GM23248 (cell line): ENCODE measurements at places on chromosomes 11 and 22. TPM values are rescaled to one million over a fixed set of nuclear protein-coding genes. Genes with fewer than 3 reads are reported as not detected.

- peak; percentile 89 for DNase-seq
These were observed 26.1 kb upstream of the EED start for GRCh38 chr11:86218125-86219084.

GRCh38 chr11:103035216-103035615, 56.7 kb downstream of the DCUN1D5 start:
- no peak for DNase-seq

DNA sequence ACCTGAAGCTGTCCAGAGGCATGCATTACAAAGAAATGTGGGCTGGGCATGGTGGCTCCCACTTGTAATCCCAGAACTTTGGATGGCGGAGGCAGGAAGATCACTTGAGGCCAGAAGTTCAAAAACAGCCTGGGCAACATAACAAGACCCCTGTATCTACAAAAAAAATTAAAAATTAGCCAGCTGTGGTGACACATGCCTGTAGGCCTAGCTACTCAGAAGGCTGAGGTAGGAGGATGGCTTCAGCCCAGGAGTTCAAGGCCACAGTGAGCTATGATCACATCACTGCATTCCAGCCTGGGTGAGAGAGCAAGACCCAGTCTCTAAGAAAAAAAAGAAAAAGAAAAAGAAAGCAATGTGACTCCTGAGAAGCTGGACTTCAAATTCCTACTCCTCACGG, 138.5 kb upstream of the HSD17B12 start:
- peak; percentile 53 for DNase-seq

DNA sequence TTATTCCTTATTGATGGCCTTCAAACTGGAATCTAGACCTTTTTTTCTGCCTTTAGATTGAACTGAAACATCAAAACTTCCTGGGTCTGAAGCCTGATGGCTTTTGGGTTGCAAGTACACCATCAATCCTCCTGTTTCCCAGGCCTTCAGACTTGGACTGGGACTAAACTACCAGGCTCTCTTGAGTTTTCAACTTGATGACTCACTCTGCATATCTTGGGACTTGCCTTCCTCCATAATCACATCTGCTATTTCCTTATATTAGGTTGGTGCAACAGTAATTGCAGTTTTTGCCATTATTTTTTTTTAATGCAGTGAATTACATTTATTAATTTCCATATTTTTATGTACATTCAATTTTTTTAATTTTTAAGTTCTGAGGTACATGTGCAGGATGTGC, 7.0 kb downstream of the OR51B5 start:
- DNase-seq = peak; percentile 26

DNA sequence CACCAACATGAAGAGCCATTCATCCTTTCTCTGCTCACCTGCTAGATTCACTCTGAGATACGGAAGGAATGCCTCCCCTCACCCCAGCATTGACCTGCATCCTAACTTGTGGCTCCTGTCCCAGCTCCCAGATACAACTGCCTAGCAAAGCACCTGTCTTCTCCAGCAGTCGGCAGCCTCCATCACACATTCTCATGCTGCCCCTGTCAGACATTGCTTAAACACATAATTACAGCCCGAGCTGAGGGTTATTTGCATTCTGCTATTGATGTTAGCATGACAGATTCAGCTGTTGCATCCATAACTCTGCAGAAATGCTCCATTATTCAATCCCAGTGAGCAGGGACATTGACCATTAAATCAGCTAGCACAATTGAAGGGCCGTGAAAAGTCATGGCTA, 184.4 kb upstream of the NARS2 start:
- no peak for DNase-seq

DNA sequence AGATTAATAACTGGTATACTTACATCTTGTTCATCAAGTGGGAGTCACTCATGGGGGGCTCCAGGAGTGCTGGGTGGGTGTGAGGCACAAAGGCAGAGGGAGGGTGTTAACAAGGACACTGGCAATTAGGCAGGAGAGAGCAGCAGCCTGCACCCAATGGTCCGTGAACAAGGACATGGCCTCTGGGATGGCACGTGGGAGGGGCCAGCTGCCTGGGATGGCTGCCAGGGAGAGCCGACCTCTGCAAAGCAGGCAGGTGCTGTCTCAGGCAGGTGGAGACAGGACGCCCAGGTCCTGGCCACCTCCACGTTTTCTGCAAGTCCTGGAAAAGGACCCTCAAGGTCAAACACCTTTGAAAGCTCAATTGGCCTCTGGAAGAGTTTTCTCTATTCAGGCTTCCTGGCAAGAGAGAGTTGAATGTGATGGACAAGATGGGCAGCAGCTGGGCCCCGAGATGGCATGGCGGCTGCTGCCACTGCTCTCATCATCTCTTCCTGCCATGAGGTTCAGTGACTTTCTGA, 257.1 kb downstream of the BUD13 start:
- no peak for DNase-seq

DNA sequence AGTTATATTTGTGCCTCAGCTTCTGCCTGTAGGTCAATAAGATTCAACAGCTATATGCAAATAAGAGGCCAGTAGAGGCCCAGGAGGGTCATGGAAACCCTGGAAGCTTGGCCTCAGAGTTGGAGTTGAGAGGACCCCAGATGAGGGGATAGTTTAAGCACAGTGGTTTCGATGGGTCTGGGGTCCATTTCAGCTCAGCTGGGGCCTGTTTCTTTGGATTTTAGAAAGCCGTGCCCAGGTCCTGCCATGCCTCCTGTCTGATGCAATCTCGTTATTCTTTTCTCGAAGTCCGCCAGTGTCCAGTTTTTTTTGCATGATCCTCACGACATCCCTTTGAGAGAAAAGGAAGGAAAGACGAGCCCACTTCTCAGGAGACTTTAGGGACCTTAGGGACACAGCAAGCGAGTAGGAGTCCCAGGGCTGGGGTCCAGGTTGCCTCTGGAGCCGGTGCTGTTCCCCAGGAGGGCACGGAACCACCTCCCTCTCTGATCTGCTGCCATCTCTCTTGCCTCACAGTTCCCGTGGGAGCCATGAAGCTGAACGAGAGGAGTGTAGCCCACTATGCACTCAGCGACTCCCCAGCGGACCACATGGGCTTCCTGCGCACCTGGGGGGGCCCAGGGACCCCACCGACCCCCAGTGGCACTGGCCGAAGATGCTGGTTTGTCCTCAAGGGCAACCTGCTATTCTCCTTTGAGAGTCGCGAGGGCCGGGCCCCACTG, 2.6 kb upstream of the SMDT1 start:
- DNase-seq = no peak

- DNase-seq = peak; percentile 58
These were observed at the start of gene BSX for GRCh38 chr11:122981388-122982264. BSX (minus strand) TSS chr11:122981834; CDS start chr11:122981671, 163 bp downstream.

DNA sequence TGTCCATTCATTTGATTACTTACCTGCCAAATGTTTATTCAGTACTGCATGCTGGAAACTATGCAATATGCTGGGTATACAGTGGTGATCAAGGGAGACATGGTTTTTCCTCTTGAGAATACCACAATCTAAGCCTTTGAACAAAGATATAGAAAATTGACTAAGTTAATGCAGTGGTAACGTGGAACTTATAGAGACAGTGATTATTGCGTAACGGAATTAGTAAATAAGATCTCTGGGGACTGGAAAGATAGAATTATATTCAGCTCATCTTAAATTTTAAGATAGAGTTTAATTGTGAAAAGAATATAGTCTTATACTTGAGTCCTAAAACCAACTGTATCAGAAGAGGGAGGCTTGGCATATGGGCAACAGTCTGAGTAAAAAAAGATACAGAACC, 129.5 kb downstream of the UVRAG start:
- no peak for DNase-seq

- no peak for DNase-seq
These were observed 459.1 kb downstream of the MIAT start for GRCh38 chr22:27116312-27117086.

GRCh38 chr11:133934599-133935550, 21.9 kb downstream of the IGSF9B start:
- DNase-seq = peak; percentile 81

DNA sequence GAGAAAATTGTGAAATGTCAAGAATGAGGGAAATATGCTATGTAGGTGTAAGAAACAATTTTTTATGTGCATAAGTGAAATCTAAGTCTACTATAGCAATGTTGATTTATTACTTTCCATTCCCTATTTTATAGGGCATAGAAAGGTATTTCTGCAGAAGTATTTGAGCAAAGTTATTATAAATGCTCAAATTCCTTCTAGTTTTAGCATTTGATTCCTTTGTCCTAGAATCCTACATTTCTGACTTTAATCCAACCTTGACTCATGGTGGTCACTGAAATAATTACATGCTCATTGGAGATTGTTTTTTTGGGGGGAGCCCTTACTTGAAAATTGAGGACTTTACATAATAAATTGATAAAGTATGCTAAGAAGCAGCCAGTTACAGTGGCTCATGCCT, 716.6 kb upstream of the LUZP2 start:
- DNase-seq = no peak

DNA sequence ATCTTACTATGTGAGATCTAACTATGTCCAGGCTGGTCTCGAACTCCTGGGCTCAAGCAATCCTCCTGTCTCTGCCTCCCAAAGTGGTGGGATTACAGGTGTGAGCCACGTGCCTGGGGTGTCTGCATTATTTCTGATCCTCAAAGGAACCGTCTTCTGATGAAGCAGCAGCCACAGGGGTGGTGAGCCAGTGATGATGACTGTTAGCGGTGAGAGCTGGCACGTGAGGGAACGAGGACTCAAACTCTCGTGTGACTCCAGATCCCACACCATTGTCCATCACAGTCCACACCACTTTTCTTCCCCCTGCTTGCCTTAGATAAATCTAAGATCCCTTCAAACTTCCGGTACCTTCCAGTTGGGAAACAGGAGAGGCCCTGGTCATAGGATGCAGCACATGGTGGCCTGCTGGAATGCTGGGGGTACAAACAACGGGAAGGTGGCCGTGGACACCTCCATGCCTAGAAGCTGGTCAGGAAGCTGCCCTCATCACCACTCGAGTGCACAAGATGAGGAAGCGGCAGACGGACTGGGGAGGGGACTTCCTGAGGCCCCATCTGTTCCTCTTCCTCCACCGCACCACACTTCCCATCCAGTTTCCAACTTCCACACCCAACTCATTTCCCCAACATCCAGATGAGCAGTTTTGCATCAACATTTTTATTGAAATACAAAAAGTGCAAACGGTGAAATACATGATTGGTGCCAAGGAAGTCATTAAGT, 23.8 kb downstream of the ARHGAP1 start:
- DNase-seq = no peak

- DNase-seq = no peak
These were observed 37.4 kb downstream of the SMIM38 start for GRCh38 chr11:69193151-69193550.

DNA sequence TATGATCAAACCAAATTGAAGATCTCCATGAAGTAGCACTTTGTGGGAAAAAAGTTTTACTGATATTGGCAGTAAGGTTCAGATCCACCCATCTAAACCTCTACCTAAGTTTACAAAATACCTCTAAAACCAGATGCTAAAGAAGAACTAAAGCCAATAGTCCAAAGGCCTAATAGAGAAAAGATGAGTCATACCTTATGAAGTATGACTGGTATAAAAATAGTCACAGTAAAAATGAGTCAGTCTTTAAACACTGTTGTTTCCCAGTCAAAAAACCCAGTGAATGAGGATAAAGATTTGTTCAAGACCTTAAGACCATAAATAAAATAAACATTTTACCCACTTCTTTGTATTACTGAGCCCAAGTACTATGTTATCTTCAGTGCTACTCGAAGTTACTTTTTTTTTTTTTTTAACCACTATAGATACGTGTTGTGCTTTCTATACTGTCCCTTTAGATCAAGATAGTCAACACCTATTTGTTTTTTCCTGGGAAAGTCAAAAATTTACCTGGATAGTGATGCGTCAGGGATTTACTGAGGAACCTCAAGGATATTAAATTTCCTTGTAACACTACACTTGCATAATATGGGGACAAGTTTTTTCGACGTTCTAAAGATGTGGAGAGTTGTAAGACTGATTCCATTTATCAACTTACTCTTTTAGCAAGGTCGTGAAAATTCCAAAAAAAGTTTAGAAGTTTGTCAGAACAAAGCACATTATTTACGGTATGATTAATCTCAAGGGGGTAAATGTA, 87.3 kb downstream of the CCDC73 start:
- DNase-seq = peak; percentile 85

DNA sequence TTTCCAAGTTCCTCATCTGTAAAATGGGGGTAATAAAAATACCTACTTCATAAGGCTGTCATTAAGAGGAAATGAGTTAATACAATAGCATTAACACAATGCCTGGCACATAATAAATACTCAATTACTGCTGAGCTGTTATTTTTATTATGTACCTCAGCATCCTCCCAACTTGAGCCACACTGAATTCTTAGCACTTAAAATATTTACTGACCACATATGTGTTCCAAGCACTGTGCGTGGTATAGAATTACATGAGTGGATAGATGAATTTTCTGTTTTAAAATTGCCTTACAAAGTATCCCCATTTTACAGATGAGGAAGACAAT, 139.0 kb upstream of the TIMP3 start:
- DNase-seq = no peak

DNA sequence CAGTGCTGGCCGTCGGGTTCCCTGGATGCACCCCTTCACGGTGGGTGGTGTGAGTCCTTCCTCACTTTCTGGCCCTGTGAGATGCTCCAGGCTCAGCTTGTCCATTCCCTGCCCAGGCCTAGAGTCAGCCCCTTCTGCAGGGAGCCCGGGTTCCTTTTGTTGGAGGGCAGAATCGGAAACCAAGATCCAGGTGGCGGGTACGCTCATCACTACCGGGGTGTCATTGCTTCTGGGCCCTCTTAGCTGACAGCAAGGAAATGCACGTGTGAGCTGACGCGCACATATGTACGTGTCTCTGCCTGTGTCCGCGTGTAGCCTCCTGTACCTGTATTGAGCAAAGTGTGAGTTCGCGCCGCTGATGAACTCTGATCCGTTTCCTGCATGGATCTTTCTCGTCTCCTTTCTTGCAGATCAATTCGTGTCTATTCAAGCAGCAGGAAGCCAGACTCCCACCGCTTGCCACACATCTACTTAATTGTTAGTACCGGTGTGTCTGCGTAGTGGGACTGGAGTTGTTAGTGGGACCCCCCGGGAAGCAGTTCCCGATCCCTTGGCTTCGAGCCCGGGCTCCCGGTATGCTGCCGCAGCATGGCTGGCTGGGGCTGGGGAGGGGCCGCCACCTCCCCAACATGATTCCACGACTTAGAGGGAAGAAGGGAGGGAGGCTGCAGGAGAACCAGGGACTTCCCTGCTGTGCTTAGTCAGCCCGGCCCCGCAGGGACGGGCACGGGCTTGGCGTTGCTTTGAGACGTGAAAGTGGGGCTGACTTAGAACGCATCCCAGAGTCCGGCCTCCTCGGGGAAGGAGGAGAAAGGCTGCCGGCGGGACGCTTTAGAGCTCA, 35.9 kb upstream of the GRAMD4 start:
- DNase-seq = no peak

DNA sequence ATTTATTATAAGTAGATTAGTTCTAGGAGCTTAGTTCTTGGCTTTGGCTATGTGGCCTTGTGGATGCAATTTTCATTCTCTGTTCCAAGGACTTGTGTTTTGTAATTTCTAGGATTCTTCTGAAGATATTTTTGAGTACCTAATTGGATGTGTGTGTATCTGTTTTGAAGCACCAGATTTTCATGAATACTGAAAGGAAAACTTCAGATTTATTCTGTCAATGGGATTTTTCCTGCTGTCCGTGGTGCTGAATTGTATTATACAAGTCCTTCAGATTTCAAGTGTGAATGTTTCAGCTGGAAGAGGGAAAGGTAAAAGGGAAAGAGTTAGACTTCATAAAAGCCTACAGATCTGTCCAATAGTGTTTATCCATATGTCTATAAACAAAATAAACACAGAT, 18.2 kb upstream of the SYN3 start:
- peak; percentile 40 for DNase-seq

SORL1 gene
- total RNA-seq = 0.54 and 0.76 TPM in 2 replicates

RIC3 gene
- not detected in 2 replicates for total RNA-seq

CHRNA10 gene
- total RNA-seq = 0.51 and 0.65 TPM in 2 replicates

CDC42BPG gene
- total RNA-seq = not detected in 2 replicates

CD6 gene
- total RNA-seq = not detected in 2 replicates

SLC25A45 gene
- 3.6 and 6.4 TPM in 2 replicates for total RNA-seq

MUC5AC gene
- not detected in 2 replicates for total RNA-seq
